SK-N-SH (cell line): ENCODE measurements at places on chromosomes 3 and 15. TPM values are rescaled to one million over a fixed set of nuclear protein-coding genes. Genes with fewer than 3 reads are reported as not detected.
A peak's percentile ranks its signal among the peaks of the same experiment; 100 is the strongest.

Gene HAUS2
- 9.4 and 11.3 TPM in 2 replicates for polyA plus RNA-seq

Gene FAM81A
- 0.86 and 1.1 TPM in 2 replicates for polyA plus RNA-seq

Gene RBP2
- not detected in 2 replicates for polyA plus RNA-seq

Gene GOLGA8S
- polyA plus RNA-seq, result 0.02 TPM in 2 replicates

Gene ZNF445
- 2.2 and 2.9 TPM in 2 replicates for polyA plus RNA-seq

Gene IQCH
- 0.81 and 1.0 TPM in 2 replicates for polyA plus RNA-seq

Gene DUOX1
- polyA plus RNA-seq, result not detected in 2 replicates

Gene RASGRP1
- 0.03 and 0.10 TPM in 2 replicates for polyA plus RNA-seq

DNA sequence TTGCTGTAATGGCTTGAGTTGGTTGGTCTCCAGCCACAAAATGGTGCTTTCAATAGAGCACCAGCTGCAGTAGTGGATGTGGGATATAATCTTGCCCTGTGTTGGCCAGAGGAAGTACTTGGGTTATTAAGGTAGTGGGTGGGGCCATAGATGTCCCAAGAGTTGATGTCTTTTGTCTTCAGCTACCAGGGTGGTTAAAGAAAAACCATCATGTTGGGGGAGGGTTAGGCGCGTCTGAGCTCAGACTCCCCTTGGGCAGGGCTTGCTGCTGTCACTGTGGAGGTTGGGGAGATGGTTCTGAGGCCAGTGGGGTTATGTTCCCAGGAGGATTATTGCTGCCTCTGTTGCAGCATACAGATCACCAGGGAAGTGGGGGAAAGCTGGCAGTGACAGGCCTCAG, 46.9 kb upstream of the GADL1 start:
- no peaks in the 10 kb centered on the region; the same call in 1 of the 2 replicates for H3K27me3 ChIP-seq
- H3K4me3 ChIP-seq, result no peak overlapping the region
- H3K36me3 ChIP-seq, result no peaks in the 10 kb centered on the region
- DNase-seq, result no peak
- no peak overlapping the region for H3K27ac ChIP-seq
- no peaks in the 10 kb centered on the region for H3K4me1 ChIP-seq

- H3K27ac ChIP-seq, result no peak overlapping the region
- no peak for DNase-seq
- H3K4me1 ChIP-seq, result peaks cover 13% of the 10 kb centered on the region
Observed at GRCh38 chr3:172208586-172209332, 169.4 kb downstream of the FNDC3B start.

DNA sequence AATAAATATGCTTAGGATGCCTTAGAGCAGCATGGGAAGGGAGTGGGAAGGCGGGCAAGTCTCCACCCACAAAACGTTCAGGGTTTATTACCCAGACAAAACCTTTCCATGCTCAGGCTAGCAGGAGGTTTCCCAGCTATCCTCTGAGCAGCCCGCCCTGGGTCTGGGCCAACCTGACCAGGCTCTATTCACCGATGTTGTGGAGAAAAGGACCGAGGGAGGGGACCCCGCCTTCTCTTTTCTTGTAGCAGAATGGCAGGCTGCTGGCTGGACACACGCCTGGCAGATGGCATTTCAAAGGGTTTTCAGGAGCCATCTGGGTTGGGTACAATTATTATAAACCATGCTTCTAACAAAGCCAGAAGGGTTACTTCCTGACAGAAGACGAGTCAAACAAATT, 540.9 kb downstream of the MAGI1 start:
- H3K36me3 ChIP-seq, result no peaks in the 10 kb centered on the region
- H3K4me3 ChIP-seq, result no peak overlapping the region
- H3K4me1 ChIP-seq, result no peaks in the 10 kb centered on the region
- no peak overlapping the region for H3K27ac ChIP-seq
- DNase-seq, result peak; percentile 56
- H3K27me3 ChIP-seq, result no peaks in the 10 kb centered on the region

DNA sequence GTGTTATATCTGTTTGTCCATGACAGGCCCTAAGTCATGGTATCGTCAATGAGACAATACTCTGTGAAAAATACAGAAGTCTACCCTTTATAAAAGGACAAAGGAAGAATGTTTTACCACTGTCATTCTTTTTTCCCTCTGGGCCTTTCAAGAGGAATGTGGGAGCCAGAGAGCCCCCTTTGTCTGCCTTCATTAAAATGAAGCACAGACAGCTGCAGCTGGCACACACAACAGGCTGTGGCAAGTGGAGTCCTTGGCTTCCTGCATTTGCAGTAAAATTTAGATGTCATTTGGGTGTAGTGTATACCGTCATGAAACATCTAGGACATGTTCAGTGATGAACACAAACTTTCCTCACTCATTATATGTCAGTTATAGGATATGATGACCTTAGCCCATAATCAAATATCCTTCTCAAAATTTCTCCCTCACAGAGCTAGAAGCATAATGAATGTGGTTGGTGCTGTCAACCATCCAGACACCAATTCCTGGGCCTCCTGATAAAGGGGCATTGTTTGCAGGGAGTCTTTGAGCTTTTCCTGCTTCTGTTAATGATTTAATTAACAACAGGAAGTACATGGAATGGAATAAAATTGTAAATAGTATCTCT, 76.4 kb downstream of the DHX36 start:
- peak overlapping the region; percentile 28; the same call in 1 of the 2 replicates for H3K27ac ChIP-seq
- H3K27me3 ChIP-seq, result no peaks in the 10 kb centered on the region

DNA sequence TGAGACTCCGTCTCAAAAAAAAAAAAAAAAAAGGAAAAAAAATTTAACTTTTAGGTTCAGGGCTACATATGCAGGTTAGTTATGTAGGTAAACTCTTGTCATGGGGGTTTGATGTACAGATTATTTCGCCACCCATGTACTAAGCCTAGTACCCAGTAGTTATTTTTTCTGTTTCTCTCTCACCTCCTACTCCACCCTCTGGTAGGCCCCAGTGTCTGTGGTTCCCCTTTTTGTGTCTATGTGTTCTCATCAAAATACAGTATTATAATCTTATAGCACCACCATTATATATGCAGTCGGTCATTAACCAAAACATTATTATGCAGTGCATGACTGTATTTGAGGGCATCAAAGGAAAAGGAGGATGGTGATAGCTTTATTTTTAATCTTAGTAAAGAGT, 47.3 kb downstream of the CHP1 start:
- H3K4me1 ChIP-seq, result peaks cover 5% of the 10 kb centered on the region; the same call in 1 of the 2 replicates
- H3K27me3 ChIP-seq, result no peaks in the 10 kb centered on the region
- no peak overlapping the region for H3K4me3 ChIP-seq
- H3K36me3 ChIP-seq, result peaks cover 10% of the 10 kb centered on the region; the same call in 1 of the 2 replicates

DNA sequence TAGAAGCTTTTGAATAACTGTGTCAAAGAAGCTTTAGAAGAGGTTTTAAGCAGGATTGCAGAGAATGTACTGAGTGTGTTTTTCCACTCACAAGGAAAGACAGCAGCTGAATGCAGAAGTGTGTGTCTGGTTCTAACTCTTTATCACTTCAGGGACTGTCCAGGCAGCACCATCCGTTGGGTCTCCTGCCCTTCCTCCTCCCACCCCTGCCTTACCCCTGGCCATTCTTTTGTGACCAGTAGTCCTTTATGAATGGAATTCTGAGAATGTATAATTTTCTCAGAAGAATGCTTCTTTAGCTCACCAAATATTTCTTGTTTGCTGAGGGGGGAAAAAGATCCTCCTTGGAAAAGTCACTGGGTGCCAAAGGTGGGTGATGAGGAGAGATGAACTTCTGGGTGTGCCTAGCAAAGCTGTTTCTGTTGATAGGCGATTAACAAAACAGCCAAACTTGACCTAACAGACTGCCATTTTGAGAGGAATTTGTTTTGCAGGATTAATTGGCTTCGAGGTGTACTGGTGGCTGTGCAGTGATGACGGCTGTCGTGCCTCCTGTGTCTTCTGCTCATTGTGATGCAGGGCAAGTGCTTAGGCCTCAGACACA, 70.9 kb downstream of the IGF1R start:
- no peaks in the 10 kb centered on the region for H3K27me3 ChIP-seq
- no peak overlapping the region for H3K4me3 ChIP-seq
- peak overlapping the region; percentile 43; the same call in 1 of the 2 replicates for H3K27ac ChIP-seq
- DNase-seq, result no peak

- no peak overlapping the region for H3K27ac ChIP-seq
- H3K4me1 ChIP-seq, result no peaks in the 10 kb centered on the region
- H3K4me3 ChIP-seq, result no peak overlapping the region
- DNase-seq, result no peak
- no peaks in the 10 kb centered on the region for H3K27me3 ChIP-seq
- H3K36me3 ChIP-seq, result no peaks in the 10 kb centered on the region
Observed at GRCh38 chr3:187951452-187952190, 202.3 kb upstream of the LPP start.

- no peak overlapping the region for H3K4me3 ChIP-seq
- peak overlapping the region; percentile 98 for H3K27ac ChIP-seq
- peaks cover 7% of the 10 kb centered on the region; the same call in 1 of the 2 replicates for H3K36me3 ChIP-seq
- no peaks in the 10 kb centered on the region for H3K27me3 ChIP-seq
Observed at GRCh38 chr3:124985349-124985748, 50.8 kb upstream of the MUC13 start.

GRCh38 chr15:64274341-64274950, 81.5 kb downstream of the CSNK1G1 start:
- no peaks in the 10 kb centered on the region for H3K27me3 ChIP-seq
- peaks cover 28% of the 10 kb centered on the region for H3K36me3 ChIP-seq
- H3K4me1 ChIP-seq, result peaks cover 2% of the 10 kb centered on the region
- no peak overlapping the region; the same call in 1 of the 2 replicates for H3K27ac ChIP-seq
- H3K4me3 ChIP-seq, result no peak overlapping the region

DNA sequence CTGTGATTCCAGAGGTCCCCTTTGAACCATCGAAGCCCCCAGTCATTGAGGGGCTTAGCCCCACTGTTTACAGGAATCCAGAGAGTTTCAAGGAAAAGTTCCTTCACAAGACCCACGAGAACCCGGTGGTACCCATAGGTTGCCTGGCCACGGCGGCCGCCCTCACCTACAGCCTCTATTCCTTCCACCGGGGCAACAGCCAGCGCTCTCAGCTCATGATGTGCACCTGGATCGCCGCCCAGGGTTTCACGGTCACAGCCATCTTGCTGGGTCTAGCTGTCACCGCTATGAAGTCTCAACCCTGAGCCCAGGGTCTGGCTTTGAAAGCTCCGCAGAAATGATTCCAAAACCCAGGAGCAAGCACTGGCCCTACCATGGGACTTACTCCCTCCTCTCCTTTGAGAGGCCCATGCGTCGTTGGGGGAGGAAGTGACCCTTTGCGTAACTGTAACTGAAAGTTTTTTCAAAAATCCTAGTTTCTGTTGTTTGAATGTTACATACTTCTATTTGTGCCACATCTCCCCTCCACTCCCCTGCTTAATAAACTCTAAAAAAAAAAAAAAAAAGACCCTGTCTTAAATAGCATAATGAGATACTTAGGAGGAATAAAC, 85.1 kb upstream of the CSPG5 start:
- H3K36me3 ChIP-seq, result peaks cover 32% of the 10 kb centered on the region
- no peak overlapping the region for H3K4me3 ChIP-seq
- no peaks in the 10 kb centered on the region for H3K27me3 ChIP-seq
- H3K4me1 ChIP-seq, result no peaks in the 10 kb centered on the region
- no peak for DNase-seq

- H3K27ac ChIP-seq, result peak overlapping the region; percentile 100
- H3K4me1 ChIP-seq, result peaks cover 48% of the 10 kb centered on the region
- peaks cover 59% of the 10 kb centered on the region for H3K36me3 ChIP-seq
- no peak overlapping the region for H3K4me3 ChIP-seq
- H3K27me3 ChIP-seq, result no peaks in the 10 kb centered on the region
- peak; percentile 82 for DNase-seq
Observed at GRCh38 chr3:124837730-124838186, 49.4 kb downstream of the ITGB5 start.

GRCh38 chr3:168847291-168847883, 751.7 kb upstream of the GOLIM4 start:
- H3K4me1 ChIP-seq, result no peaks in the 10 kb centered on the region
- no peaks in the 10 kb centered on the region for H3K36me3 ChIP-seq
- H3K27ac ChIP-seq, result no peak overlapping the region
- DNase-seq, result peak; percentile 25
- peaks cover 11% of the 10 kb centered on the region; the same call in 1 of the 2 replicates for H3K27me3 ChIP-seq

- no peaks in the 10 kb centered on the region for H3K27me3 ChIP-seq
- H3K4me3 ChIP-seq, result no peak overlapping the region
- no peaks in the 10 kb centered on the region for H3K36me3 ChIP-seq
- peak overlapping the region; percentile 16; the same call in 1 of the 2 replicates for H3K27ac ChIP-seq
- DNase-seq, result peak; percentile 60
Observed at GRCh38 chr3:133377396-133377795, 22.5 kb upstream of the BFSP2 start.
